ENCODE measurements at places on chromosomes 5 and 9.

DNA sequence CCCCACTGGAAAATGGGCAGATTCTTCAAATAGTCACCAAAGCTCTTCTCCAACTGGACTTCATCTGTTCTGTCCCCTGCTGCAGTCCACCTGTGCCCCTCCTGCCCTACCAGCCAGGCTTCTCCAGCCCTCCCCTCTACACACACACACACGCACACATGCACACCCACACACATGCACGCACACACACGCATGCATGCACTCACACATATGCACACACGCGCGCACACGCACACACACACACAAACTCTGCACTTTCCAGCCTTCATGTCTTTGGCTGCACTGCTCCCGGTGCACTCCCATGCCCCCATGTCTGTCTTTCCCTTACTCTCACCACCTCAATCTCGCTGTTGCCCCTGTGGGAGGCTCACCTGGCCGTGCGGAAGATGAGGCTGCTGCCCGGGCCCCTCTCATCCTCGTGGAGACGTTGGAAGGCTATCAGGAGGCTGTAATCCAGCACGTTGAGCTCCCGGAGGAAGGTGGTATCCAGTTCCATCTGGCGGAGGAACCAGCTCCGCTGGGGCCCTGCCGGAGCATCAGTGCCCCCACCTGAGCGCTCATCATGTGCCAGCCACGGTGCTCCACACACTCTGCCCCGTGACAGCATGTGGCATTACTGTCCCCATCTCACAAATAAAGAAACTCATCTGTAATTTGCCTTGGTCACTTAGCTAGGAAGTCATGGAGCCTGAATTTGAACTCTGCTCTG lies 5.7 kb downstream of the PIP5KL1 start:
- DNase-seq: no peak

DNA sequence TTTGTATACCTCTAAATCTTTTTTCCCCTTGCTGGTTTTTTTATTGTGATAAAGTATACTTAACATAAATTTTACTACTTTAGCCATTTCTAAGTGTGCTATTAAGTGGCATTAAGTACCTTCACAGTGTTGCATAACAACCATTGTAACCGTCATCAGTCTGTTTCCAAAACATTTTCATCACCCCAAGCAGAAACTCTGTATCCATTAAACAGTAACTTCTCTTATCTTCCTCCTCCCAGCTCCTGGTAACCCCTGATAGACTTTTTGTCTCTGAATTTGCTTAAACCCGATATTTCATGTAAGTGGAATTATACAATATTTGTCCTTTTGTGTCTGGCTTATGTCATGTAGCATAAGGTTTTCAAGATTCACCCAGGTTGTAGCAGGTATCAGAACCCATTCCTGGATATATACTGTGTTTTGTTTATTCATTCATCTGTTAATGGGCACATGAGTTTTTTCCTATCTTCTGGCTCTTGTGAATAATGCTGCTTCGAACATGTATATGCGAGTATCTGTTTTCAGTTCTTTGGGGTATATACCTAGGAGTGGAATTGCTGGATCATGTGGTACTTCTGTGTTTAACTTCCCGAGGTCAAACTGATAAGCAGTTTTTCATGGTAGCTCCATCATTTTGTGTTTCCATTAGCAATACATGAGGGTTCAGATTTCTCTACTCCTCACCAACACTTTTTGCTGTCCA lies 66.4 kb downstream of the EHMT1 start:
- DNase-seq: peak; percentile 23

- DNase-seq: no peak
Observed at GRCh38 chr5:9533096-9533495, 12.8 kb downstream of the SEMA5A start.

GRCh38 chr5:135333732-135334515 lies 65.1 kb downstream of the MACROH2A1 start:
- DNase-seq: no peak

DNA sequence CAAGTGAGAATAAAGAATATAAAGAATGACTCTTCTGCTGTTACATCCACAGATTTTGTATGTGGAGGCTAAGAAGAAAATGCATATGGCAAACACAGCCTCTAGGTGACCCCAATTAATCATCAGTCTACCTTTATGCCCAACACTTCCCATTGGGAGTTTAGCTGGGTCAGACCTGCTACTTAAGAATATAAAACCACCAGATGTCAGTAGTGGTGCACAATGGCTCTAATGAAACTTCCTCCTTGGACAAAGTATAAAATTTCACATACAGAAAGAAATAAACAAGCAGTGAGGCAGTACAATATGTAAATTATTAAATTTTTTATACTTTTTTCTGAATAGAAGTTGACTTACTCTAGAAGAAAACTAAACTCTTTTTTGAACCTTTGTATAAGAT lies 539.9 kb downstream of the BRINP1 start:
- no peak for DNase-seq

- DNase-seq: no peak
Observed at GRCh38 chr9:37620396-37620795, 28.0 kb upstream of the TOMM5 start.

DNA sequence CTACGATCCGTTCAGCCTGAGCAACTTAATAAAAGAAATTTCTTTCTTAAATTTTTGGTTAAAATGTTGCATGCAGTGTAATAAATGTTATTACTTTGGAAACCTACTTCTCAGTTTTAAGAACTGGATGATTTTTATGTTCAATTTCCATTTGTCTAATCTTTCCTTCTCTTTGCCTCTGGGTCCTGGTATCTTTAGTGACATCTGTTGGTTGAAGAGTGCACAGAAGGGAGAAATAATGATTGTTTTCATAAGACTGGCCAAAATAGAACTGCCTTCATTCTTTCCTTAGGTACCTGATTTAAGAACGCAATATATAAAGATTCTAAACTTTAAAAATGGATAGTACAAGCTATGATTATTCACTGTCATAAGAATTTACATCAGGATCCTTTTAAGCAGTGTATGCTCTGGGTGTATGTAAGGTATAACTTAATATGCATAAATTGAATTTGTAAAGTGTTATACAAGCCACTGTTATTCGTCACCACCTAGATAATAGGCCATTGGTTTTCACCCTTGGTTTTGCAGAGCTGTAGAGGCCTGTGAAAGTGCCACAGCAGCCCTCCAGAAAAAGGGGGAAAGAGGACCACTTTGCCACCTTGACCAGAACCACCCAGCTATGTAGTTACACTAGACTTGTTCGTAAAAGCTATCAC lies 82.8 kb upstream of the TLX3 start:
- DNase-seq: no peak

DNA sequence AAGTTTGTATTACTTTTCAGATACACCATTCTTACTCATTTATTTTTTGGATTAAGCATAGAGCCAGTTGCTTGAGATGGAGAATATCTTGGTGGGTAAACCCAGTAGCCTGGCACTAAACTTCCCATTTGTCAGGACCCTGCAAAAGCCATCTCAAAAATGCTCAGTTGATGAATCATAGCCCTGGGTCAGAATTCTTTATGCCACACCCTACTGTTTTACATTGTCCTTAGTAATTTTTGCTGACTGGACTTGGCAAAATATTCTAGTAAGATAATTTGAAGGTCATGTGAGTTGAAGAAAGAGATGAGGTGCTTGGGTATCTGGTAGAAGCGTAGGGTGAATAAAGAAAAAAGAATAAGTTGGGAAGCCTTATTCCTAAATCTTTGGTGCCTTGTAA lies 50.7 kb downstream of the C7 start:
- DNase-seq: no peak

DNA sequence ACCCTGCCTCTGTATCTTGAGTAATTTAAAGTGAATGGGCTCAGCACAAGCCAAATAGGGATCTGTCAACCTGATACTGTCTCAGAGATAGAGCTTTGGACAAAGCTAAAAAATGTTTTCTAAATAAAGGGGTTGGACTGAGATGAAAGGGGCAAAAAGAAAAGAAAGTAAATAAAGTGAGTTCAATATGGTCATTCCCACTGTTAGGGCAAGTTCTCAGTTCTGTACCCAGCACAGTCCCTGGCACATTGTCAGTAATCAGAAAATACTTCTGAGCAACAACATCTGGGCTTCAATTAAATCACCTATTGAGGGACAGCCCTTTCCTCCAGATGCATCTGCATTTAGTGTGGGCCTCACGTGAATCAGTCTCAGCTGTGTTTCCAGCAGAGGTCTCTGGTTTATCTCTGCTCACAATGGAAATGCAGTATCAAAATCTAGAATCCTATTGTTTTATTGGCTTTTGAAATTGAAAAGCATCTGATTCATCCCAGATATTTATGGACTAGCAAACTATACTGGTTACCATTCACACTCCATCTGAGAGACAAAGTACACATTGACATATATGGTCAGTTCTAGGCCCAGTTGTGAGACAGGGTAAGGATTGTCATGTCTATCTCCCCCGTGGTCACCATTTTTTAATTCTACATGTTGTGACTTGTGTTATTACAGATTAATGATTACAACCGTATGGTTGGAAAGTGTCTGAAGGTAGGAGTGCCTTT lies 35.6 kb downstream of the ZNF474 start:
- DNase-seq: no peak

- no peak for DNase-seq
Observed at GRCh38 chr5:88203981-88204750, 64.5 kb downstream of the TMEM161B start.

GRCh38 chr9:123527981-123528380 lies 172.0 kb downstream of the CRB2 start:
- no peak for DNase-seq

- no peak for DNase-seq
Observed at GRCh38 chr5:98941131-98941883, 12.5 kb upstream of the CHD1 start.

GRCh38 chr9:22682961-22683699 lies 236.5 kb downstream of the DMRTA1 start:
- DNase-seq: no peak

- DNase-seq: no peak
Observed at GRCh38 chr5:132825834-132826391, 4.5 kb downstream of the SHROOM1 start.

DNA sequence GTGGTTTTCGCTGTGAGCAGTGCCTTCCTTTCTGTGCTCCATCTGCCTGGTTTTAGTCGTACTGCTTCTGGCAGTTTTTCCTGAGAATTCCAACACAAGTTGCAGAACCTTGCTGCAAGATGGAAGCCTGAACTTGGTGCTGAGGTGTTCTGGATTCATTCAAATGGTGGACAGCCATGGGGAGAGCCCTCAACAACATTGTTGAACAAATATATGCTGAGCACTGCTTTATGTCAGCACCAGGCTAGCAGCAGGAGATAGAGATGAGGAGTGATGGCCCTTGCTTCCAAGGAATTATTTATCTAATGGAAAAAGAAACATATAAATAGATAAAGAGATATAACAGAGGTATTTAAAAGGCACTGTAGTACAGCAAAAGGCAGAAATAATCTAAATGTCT lies 7.3 kb upstream of the RPS6 start:
- no peak for DNase-seq

DNA sequence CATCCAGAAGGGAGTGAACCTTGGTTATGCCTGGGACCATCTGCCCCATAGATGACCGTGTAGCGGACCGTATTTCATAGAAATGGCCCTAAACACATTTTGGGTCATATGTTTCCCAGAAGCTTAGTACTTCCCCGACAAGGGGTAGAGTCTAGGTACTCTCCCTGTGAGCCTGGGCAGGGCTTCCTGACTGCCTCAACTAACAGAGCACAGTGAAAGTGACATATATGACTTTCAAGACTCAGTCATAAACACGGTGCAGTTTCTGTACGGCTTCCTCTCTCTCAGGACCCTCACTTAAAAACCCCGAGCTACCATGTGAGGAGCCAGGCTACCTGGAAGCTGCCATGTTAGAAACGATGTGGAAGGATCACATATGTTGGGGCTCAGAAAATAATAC lies 20.9 kb downstream of the C9orf57 start:
- no peak for DNase-seq

DNA sequence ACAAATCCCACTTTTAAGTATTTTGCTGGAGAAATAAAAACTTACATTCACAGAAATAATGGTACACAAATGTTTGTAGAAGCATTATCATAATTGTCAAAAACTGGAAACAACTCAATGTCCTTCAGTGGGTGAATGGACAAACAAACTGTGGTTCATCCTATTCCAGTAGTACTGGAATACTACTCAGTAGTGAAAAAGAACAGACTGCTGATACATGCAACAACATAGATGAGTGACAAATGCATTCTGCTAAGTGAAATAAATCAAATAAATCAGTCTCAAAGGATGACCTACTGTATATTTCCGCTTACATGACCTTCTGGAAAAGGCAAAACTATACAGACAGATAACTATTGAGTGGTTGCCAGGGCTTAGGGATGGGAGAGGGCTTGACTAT lies 114.1 kb downstream of the ANKRD55 start:
- DNase-seq: no peak

GRCh38 chr9:129863059-129863690 lies 27.9 kb downstream of the USP20 start:
- peak; percentile 97 for DNase-seq

GRCh38 chr9:28808042-28808441 lies 1234.8 kb upstream of the C9orf72 start:
- no peak for DNase-seq

DNA sequence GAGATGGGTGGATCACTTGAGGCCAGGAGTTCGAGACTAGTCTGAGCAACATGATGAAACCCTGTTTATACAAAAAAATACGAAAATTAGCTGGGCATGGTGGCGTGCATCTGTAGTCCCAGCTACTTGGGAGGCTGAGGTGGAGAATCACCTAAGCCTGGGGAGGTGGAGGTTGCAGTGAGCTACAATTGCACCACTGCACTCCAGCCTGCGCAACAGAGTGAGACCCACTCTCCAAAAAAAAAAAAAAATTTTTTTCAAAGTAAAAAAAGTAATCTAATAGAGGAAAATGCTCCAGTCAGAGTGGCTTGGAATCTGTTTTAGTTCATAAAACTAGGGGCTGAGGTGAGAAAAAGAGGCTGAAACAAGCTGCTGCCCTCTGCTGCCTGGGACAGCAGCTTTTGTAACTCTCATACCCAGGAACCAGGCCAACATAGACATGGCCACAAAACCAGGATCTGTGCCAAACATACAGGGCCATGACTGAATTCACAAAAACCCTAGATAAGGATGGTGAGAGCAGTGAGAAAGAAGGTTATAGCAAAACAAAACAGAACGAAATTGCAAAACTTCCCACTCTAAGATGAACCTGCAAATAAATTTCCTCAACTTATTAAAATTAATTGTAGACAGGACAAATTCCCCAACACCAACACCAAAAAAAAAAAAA lies 13.1 kb upstream of the DCAF12 start:
- peak; percentile 93 for DNase-seq

GRCh38 chr9:30522061-30522460 lies 1862.4 kb upstream of the ACO1 start:
- DNase-seq: no peak

GRCh38 chr9:91048749-91049148 lies 247.1 kb downstream of the SYK start:
- DNase-seq: no peak

GRCh38 chr5:109929376-109929775 lies 239.6 kb downstream of the MAN2A1 start:
- no peak for DNase-seq

Measured in hematopoietic multipotent progenitor cell treated with erythropoietin and hydrocortisone succinate and interleukin-3 and kit ligand, for 15 days (in vitro differentiated cells).